ENCODE measurements at places on chromosomes 11 and 22.
A peak's percentile ranks its signal among the peaks of the same experiment; 100 is the strongest.

DNA sequence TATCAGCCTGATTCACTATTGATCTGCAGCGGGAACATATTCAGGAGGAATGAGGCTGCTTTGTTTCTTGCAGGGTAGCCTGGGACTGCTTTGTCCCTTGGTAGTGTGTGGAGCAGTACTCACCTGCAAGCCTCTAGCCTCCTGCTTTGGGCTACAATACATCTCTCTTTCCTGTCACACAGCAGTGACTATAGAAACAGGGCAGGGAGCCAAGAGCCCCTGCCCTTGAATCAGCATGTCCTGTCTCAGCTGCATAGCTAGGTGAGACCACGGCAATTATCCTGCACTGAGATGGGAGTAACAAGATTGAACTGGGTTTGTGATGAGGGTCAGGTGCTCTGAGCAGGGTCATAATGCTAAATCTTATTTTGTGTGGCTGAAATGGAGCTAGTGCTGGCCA, 191.9 kb downstream of the NELL1 start:
- DNase-seq = no peak

DNA sequence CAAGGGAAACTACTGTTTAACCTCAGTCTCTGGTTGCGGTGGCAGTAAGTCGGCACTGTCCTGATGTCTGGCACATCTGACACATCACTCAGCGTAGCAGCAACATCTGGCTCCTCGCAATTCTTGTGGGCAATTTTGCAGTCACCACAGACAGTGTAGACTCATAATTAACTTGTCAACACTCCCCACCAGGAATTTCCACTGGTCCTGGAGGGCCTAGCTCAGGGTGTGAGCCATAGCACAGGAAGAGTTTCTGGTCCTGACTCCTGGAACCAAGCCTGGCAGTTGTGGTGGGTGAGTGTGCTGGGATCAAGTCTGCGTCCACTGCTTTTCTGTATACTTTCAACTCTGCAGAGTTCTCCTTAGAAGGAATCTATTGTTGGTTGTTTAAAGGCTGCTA, 209.7 kb downstream of the SNX19 start:
- no peak for DNase-seq

- peak; percentile 12 for DNase-seq
Measured at GRCh38 chr22:19756288-19757128, 4.1 kb upstream of the TBX1 start.

- DNase-seq = peak; percentile 71
Measured at GRCh38 chr11:1829039-1829820, 5.6 kb upstream of the SYT8 start.

- DNase-seq = peak; percentile 64
Measured at GRCh38 chr11:13868710-13869397, 93.7 kb upstream of the SPON1 start.

DNA sequence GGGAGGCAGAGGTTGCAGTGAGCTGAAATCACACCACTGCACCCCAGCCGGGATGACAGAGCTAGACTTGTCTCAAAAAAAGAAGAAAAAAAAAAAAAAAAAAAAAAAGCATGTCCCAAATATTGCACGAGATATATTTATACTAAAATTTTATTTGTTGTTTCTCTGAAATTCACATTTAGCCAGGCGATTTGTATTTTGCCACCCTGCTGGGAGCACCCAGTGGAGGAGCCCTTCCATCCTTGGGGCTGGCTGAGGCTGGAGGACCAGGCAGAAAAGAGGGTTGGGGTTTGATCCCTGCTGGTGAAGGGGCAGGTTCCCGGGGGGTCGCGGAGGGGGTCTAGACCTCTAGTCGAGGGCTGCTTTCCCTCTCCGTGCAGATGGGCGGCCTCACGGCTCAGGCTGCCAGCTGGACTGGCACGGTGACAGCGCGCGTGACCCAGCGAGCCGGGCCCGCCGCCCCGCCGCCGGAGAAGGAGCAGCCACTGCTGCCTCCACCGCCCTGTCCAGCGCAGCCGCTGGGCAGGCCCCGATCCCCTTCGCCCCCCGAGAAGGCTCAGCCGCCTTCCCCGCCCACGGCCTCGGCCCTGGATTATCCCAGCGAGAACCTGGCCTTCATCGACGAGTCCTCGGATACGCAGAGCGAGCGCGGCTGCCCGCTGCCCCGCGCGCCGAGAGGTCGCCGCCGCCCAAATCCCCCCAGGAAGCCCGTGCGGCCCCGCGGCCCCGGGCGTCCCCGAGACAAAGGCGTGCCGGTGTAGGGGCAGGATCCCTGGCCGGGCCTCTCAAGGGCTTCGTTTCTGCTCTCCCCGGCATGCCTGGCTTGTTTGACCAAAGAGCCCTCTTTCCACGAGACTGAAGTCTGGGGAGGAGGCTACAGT, 952 bp upstream of the CATSPERZ start:
- no peak for DNase-seq

DNA sequence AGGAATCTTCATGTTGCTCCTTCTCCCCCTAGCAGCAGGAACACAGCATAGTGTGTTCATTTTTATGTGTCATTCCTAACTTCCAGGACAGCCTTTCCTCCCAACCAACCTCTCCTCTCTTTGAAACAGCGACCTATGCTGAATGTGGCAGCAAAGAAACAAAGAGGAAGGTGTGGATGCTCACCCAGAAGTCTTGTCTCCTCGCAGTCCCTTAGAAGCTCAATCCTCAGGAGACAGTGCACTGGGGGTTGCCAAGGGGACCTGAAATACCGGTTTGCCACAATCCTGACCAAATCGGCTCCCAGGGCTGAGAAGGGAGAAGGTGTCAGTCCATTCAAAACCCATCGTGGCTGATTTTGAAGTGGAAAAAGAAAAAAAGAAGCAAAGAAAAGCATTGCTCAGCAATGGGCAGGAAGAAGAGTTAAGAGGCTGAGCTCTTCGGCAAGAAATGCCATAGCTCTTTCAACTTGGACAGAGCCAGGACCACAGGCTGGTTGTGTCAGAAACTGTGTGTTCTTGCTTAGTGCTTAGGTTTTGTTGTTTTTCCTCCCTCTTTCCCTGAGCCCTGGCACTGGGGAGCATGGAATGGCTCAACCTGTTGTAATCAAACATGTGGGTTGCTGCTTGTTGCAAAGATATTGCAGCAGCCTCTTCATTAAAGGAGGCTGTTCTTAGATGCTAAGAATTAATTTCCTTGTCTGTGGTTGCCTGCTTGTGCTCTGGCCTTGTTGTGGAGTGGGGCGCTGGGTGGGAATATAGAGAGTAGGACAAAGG, 30.4 kb upstream of the TENM4 start:
- DNase-seq = no peak

- DNase-seq = no peak
Measured at GRCh38 chr11:2790568-2790921, 90.8 kb upstream of the KCNQ1OT1 start.

DNA sequence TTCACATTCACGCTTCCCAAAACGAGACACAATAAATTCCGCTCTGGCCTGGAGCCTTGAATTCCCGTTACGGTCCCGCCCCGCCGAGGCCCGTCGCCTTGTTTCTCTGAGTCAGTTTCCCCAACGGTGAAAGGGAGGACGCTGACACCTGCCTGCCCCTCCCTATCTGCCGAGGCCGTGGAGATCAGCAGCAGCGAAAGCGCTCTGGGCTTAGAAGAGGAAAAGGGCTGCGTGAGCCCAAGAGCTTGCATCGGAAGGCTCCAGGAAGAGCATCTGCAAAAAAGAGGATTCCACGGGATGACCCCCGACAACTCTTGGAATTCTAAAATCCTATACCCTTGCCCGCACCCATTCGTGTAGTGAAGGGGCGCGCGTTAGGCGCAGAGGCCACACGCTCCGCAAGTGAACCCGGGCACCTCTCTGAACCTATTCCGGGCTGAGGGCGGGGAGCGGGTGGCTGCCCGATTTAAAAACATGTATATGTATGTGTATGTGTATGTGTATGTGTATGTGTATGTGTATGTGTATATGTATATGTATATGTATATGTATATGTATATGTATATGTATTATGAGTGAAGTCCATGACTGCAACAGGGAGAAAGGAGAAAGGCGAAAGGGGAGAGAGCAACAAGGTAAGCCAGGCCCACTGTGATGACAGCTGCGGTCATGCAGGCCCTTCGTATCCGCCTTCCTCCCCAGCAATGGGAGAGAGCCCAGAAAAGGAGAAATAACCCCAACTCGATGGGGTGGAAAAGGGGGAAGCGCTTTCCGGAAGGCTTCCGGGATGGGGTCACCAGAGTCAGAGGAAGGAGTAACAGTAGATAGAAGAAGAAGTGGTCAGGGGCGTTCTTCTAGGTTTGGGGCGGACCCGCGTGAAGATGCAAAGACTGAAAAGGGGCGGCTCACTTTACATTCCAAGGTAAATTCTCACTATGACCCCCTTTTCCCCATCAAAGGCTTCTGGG, 948 bp upstream of the MRTFA start:
- DNase-seq = no peak

DNA sequence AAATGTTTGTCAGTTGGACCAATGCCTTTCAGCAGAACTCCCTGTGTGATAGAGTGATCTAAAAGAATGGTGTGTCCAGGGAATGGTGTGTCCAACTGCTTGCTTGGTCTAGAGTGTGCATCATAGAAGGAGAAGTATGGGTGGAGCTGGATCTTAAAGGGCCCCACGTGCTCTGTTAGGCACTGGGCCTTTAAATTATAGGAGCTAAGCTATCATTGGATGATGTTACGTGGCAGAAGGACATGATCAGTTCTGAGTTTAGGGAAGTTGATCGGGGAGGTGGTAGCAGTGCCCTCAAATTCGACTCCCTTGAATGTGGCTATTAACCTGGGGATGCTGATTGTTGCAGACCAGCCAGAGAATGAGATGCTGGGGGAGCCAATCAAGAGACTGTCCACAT, 16.4 kb downstream of the STX3 start:
- no peak for DNase-seq

DNA sequence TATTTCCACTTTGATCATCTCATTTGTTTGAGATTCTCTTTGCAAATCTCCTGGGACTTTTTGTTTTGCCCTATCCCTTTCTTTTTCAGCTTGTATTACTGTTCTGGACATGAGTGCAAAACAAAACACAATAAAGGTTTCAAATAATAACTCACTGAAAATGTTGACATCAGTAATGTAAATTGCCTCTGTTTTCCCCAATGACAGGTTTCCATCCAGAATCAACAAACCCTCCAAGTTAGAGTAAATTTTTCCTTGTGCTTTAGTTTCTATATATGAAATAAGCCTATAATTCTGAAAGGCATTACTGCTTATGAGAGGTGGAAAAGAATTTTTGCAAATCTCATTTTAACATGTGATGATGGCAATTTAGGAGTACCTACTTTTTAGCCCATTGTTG, 187.0 kb upstream of the ANO3 start:
- DNase-seq = no peak

DNA sequence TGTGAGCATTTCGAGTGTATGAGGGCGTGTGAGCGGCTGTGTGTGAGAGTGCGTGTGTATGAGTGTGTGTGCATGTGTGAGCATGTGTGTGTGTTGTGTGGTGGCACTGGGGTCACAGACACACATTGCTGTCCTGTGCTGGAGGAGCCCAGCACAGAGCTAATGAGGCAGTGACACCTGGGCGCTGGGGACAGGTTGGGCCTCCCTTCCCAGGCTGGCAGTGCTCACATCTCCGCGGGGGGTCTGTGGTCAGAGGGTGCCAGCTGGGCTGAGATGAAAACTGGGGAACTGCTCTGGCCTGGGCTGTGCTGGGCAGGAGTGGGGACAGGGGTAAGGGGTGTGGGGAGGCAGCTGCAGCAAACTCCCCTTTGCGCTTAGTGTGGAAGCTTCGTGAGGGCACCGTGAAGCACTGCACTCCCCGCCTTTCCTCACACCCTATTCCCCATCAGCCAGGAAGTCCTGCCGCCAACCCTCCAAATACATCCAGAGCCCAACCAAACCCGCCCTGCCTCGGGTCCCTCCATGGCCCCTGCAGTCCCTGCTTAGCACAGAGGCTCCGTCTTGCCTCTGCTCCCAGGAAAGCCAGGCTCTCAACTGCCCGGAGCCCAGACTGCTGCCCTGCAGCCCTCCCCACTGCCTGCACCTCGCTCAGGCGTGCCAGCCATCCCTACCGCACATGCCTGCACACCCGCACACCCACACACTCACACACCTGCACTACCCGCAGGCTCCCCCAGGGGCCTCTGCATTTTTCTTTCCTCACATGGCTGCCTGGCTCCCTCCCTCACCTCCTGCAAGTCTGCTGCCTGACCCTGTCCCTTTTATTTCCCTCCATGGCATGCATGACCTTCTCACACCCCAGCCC, 62.0 kb upstream of the THY1 start:
- DNase-seq = no peak

DNA sequence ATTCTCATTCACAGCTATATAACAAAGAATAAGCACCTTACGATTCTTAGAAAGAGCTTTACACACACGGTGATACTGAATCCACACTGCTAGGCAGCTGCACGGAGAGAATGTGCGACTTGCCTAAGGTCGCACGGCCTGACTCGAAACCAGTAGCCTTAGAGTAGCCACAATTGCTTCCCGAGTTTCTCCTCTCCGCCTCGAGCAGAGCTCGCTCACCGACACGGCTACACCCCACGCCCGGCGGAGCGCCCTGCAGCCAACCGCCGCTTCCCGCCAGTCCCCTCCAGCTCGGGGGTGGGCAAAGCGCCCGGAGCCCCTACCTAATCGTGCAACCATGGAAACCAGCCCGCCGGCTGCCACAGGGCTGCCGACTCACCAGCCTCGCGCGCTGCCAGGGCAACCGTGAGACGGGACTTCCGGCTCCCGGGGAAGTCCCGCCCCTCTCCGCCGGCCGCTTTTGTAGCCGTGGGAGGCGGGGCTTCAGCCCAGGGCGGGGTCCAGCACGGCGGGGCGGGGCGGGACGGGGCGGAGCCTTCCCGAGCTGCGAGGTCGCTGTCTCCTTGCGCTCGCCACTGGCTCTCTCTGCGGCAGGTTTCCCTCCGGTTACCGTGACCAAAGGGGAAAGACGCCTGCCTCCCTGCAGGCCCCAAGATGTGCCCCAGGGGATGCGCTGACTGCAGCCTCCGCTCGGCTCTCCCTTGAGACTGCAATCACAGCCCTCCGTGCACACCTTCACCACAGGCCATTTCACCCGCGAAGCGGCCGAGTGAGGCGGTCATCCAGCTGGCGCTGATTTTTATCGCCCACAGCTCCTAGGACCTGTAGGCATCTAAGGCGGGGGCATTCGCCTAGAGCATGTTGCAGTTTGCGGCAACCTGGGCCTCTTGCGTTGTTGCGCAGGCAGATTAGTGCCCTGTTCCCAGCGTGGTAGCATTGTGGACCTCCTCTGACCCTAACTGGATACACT, 1.1 kb downstream of the BSCL2 start:
- DNase-seq = peak; percentile 92

DNA sequence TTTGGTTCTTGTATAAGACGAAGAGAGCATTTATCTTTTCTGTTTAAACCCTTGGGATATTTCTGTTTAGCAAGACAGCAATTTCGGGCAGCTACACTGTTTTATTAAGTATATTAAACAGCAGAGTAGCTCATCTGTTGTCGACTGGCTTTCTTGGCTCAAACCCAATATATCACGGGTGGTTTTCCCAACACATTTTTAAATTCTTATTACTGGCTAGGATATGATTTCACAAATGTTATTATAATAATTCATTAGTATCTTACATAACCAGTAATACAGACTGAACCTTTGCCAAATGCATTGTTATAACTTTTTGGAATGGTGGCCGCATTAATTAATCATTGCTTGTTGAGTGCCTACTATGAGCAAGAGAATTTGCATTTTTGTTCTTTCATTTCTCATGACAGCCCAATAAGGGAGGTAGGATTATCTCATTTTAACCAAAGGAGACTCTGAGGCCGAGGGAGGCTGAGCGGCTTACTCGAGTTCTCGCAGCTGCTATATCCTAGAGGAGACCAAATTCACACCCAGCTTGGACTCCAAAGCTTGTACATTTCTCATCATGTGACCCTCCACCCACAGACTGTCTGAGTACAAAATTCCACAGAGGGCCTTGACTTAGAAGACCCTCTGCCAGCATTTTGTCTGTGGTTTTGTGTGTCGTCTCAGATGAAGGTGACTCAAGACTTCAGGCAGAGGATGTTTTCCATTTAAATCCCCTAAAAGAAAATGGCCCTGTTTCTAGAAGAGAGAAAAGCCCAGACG, 304.9 kb downstream of the NTM start:
- DNase-seq = no peak

Measured in NCI-H226 (cell line).